Midbrain (tissue), 1 donor: ENCODE measurements at places on chromosomes 4 and X.

DNA sequence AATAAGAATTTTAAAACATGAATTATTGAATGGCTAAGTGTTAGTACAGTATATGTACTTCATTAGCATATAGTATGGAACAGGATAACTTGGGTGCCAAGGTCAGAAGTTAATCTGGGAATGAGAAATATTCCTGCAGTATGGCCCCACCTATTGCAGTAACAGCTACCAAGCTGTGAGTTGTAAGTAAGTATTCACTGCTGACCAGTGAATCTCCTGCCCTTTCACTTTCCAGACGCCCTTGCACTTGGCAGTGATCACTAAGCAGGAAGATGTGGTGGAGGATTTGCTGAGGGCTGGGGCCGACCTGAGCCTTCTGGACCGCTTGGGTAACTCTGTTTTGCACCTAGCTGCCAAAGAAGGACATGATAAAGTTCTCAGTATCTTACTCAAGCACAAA lies 105.1 kb downstream of the NFKB1 start:
- no peak for DNase-seq

- DNase-seq = no peak
Measured at GRCh38 chrX:104045642-104046041, 5.9 kb downstream of the H2BW2 start.

DNA sequence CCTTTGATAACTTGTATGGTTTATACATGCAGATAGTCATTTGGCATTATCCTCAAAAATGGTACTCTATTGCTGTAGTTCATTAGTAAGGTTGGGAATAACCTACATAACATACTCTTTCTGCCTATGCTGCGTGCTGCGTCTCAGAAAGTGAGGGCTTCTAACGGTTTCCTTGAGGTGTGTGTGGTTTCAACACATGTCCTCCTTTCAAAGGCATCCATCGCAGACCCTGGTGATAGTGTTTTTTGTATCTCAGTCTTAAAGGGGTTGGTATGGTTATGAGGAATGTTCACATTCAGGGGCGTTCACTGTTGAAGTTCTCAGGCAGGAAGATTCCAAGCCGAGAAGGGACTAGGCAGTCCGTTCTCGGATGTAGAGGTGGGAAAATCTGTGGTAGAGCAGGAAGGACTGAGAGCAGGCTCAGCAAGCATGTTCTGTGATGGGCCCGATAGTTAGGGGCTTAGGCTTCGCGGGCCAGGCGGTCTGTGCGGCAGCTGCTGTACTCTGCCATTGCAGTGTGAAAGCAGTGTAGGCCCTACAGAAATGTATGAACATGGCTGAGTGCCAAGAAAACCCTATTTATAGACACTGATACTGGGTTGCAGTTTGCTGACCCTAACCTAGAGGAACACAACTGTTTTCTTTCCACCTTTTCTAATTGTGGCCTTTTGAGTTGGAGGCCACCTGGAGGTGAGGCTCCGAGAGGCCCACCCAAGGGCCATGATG lies 123.2 kb downstream of the GPR143 start:
- no peak for DNase-seq

- no peak for DNase-seq
Measured at GRCh38 chrX:106901341-106901740, 1.8 kb downstream of the RIPPLY1 start.

DNA sequence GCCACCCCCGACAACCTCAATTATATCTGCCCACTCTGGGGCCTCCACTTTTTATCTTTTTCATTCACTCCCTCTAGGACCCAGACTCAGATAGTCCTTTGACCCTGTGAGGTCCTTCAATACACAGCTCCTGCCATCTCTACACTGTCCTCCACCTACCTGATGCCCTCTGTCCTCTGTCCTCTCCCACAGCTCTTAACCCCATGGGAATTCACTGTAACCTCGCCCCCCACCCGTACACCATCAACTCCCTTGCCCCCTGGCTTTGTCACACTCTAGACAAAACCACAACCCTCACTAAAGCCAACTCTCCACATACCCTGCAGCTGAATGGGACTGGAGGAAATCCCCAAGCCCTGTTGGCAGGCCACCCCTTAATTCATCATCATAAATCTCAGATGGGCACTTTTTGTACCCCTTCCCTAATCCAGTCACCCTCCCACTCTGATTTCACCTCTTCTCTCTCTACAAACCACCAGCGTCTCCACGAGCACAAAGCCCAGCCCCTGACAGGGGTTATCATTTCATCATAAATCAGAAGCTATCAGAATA lies 52.3 kb upstream of the ENPP6 start:
- no peak for DNase-seq

GRCh38 chr4:182324282-182324681 lies 81.1 kb downstream of the TENM3 start:
- DNase-seq = no peak

GRCh38 chrX:12292996-12293765 lies 154.9 kb downstream of the FRMPD4 start:
- no peak for DNase-seq

- DNase-seq = no peak
Measured at GRCh38 chr4:110132816-110133719, 65.3 kb downstream of the ELOVL6 start.

DNA sequence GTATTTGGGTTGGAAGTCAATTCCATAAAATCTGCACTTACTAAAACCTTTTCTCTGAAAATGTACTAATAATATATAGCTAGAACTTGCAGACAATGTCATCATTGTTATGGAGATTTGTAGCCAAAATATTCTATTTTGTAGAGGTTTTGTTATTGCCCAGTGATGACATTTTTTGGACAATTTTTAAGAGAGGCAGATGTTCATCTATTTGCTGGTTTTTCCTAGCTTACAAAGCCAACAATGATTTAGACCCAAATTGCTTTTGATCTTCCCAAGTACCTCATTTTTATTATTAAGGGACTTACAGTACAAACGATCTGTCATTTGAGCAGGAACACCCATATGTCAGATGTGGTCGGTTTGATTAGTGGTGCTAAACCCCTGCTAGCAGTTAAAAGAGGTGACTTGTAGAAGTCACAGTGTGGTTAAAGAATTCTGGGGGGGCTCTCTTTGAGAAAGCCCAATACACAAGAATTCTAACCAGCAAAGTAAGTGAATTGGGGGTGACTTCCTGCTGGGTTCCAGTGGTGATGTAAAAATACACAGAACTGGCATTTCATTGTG lies 136.2 kb downstream of the KIT start:
- DNase-seq = no peak

GRCh38 chr4:164169591-164169990 lies 584.3 kb upstream of the SMIM31 start:
- DNase-seq = no peak

GRCh38 chrX:129553619-129554288 lies 13.7 kb downstream of the OCRL start:
- no peak for DNase-seq

DNA sequence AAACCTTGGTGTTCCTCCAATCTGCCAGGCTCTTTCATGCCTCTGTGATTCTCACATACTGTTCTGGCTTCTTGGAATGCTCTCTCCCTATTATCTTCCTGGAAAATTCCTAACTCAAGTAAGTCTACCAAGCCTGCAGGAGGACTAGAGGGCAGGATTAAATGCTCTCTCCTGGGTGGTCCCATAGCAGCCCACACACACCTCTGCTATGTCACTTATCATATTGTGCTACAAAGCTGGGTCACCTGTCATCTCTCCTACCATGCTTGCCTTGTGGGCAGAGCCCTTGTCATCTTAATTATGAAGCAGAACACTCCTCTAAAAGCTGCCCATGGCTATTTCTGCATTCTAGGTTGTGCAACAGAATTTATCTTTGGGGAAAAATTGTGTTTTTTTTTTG lies 344.5 kb upstream of the NOCT start:
- no peak for DNase-seq

DNA sequence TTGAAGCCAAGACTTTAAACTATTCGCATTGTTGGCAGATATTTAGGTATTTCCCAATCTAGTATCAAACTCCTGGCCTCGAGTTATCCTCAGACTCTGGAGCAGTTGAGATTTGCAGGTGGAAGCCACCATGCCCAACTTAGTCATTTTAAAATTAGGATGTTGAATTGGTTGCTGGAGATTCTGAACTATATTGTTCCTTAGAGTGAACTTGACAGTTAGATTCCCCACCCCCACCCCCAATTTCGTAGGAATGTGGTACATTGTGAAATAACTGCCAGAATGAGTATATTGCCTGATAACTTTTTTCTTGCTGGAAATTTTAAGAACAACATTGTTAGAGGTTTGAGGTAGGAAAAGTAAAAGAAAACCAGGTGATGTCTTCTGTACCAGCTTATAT lies 2.3 kb downstream of the NOCT start:
- no peak for DNase-seq

DNA sequence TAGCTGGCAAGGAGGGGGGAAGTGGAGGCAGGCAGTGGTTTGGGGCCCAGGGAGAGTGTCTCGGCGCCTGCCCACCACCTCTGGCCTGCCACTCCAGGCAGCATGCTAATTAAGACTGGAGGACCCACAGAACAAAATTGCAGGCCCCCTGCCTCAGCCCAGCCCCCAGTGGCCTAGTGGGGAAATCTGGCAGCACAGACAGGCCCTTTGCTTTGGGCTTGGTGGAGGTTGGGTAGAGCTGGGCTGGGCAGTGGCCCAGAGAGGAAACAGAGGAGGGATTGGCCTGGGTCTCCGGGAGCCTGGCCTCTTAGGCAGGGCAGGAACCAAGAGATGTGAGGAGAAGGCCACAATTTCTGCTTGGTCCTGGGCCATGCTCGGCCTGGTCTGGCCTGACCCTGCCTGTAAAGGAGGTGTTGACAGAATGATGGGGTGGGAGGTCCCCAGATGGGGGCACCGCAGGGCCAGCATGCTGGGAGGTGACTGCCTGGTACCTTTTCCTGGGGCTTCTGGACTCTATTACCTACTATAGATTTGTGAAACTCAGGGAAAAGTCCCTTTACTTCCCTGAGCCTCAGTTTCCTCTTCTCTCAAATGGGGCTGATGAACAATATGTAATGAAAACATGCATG lies 92.4 kb upstream of the PJA1 start:
- DNase-seq = peak; percentile 27

DNA sequence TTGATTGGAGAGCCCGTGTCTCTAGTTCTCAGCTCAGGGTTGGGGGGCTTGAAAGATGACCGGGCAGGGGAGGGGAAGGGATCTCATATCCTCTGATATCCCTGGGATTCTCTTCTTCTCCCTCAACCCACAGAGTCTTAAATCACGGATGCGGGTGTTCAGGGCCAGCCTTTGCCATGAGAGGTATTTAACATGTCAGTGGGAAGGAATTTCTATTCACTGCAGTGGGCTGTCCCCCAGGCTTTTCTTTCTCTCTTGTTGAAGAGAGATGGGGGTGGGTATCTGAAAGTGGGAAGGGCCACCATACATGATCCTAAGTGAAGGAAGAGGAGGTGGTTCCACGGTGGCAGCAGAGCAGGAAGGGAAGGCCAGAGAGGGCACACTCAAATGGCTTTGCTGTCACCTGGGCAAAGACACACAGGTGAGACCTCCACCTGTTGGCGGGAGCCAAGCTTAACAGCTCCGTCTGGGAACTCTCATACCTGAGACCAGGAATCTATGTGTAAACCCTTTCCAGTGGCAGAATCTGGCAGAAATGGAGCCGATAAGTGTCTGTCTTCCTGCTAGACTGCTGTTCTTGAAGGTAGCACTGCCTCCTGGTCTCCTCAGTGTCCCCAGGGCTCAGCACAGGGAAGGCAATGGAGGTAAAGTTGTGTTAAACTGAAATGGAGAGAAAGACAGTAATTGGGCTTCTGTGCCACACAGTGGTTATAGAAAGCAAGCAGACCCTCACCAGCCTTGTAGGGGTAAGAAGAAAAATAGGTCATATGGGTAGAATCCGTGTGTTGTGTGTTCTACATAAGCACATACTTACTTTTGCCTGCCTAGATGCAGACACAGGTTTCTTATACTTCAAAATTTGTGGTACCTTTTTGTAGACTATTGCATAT lies 49.4 kb downstream of the RHOH start:
- DNase-seq = no peak

DNA sequence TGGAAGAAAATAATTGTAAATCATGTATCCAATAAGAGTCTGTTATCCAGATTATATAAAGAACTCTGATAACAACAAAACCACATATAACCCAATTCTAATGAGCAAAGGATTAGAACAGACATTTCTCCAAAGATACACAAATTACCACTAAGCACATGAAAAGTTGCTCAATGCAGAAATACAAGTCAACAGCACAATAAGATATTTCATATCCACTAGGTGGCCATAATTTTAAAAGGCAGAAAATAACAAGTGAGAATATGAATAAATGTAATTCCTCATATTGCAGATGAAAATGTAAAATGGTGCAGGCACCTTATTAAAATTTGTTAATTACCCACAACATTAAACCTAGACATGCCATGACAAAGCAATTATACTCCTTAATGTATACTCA lies 73.9 kb upstream of the ZCCHC13 start:
- no peak for DNase-seq

DNA sequence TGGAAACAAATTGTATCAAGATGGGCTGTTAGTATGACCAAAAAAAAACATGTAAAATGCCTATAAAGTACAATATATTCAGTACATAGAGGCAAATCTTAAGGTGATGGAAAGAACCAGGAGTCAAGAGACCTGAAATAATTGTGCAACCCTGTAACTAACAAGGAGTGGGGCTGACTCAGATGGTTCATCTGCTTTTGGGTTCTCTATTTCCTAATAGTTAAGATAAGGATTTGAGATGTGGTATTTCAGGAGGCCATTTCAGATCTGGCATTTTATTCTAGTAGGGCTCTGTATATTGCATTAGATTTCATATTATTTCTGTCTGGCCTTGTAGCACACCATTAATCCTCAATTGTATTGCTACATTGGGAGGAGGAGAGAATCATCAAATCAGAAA lies 268.4 kb downstream of the HS3ST1 start:
- DNase-seq = no peak

GRCh38 chr4:138925495-138925894 lies 90.1 kb upstream of the NOCT start:
- DNase-seq = no peak

DNA sequence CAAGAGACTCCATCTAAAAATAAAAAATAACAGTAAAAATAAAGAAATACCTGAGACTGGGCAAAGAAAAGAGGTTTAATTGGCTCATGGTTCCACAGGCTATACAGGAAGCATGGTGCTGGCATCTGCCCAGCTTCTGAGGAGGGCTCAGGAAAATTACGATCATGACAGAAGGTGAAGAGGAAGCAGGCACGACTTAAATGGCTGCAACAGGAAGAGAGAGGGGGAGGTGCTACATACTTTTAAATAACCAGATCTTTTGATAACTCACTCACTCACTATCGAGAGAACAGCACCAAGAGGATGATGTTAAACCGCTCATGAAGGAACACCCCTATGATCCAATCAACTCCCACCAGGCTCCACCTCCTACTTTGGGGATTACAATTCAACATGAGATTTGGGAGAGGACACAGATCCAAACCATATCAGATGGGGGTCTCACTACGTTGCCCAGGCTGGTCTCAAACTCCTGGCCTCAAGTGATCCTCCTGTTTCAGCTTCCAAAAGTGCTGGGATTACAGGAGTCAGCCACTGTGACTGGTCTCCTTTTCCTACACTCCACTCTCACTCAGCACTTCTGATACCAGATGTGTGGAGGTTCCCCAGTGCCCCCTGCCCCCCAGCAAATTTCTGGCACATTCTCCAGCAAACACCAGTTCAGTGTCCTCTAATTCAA lies 11.9 kb upstream of the ZNF157 start:
- no peak for DNase-seq
